ENCODE measurements at places on chromosomes 6 and 20. TPM values are rescaled to one million over a fixed set of nuclear protein-coding genes. Genes with fewer than 3 reads are reported as not detected.

DNA sequence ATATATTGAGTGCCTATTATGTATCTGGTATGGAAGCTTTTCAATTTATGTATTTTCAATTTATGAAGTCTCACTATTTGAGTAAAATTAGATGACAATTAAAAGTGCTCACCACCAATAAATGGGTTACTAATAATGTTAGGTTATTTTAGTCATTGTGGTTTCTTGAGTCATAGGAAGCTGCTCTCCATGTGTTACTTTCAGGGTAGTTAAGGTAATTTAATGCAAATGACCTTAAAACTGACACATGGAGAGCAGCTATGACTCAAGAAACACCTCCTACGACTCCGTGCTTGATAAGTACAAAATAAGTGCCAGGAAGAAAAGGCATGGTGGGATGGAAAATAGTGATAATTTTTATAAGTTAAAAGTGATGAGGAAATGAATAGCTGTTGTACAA, 16.5 kb upstream of the TINAG start:
- H3K4me3 ChIP-seq = no peak overlapping the region
- no peaks in the 10 kb centered on the region for H3K4me1 ChIP-seq
- H3K36me3 ChIP-seq = no peaks in the 10 kb centered on the region
- no peak overlapping the region for H3K27ac ChIP-seq

- H3K4me1 ChIP-seq = no peaks in the 10 kb centered on the region
- no peaks in the 10 kb centered on the region for H3K27me3 ChIP-seq
- H3K4me3 ChIP-seq = no peak overlapping the region
- DNase-seq = no peak
- H3K27ac ChIP-seq = no peak overlapping the region
Observed at GRCh38 chr20:2261046-2261485, 34.7 kb upstream of the TGM3 start.

GRCh38 chr6:75084872-75085381, 120.9 kb downstream of the COL12A1 start:
- DNase-seq = no peak
- H3K27me3 ChIP-seq = no peaks in the 10 kb centered on the region
- H3K36me3 ChIP-seq = no peaks in the 10 kb centered on the region
- H3K4me3 ChIP-seq = no peak overlapping the region

GRCh38 chr20:64048402-64049044, 916 bp downstream of the SOX18 start:
- H3K4me1 ChIP-seq = no peaks in the 10 kb centered on the region
- no peak for DNase-seq
- H3K27ac ChIP-seq = no peak overlapping the region
- H3K36me3 ChIP-seq = no peaks in the 10 kb centered on the region
- no peak overlapping the region for H3K4me3 ChIP-seq

- H3K4me3 ChIP-seq = no peak overlapping the region
- no peak for DNase-seq
- no peaks in the 10 kb centered on the region for H3K27me3 ChIP-seq
- peaks cover 8% of the 10 kb centered on the region for H3K4me1 ChIP-seq
Observed at GRCh38 chr20:4020256-4020655, 4.9 kb upstream of the RNF24 start.

GRCh38 chr6:122007339-122007738, 392.1 kb upstream of the HSF2 start:
- no peak overlapping the region for H3K27ac ChIP-seq
- H3K4me3 ChIP-seq = no peak overlapping the region
- H3K4me1 ChIP-seq = no peaks in the 10 kb centered on the region
- H3K27me3 ChIP-seq = no peaks in the 10 kb centered on the region

The ENPP4 gene
- total RNA-seq = 9.6 TPM

The PLEKHG1 gene
- 0.65 TPM for total RNA-seq

The SPACA1 gene
- total RNA-seq = not detected

The TP53TG5 gene
- not detected for total RNA-seq

All from naive thymus-derived CD4-positive, alpha-beta T cell (primary cell).